Thoracic aorta (tissue), 2 donors: ENCODE measurements at places on chromosomes 5 and 9. TPM values are rescaled to one million over a fixed set of nuclear protein-coding genes. Genes with fewer than 3 reads are reported as not detected.

- DNase-seq: no peak
These were observed 9.5 kb downstream of the ARSK start for GRCh38 chr5:95564450-95564849.

The DMRT3 gene
- total RNA-seq: not detected

The IRX2 gene
- 0.28 TPM for total RNA-seq

DNA sequence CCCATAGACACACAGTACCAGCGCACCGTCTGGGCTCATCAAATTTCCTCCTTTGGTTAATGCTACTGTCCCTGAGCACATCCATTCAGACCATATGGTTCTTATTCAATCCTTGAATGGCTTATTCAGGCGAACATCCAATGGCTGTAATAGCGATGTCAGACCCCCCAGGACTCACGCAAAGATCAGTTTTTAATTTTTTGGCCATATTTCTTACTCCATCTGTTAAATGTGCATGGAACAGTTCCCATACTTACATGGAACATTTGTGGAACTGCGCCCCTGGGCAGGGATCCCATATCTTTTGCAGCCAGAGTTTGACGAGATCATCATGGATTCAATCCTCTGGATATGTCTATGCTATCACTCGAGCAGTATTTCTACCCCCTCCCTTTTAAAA is 213.2 kb downstream of the ADAMTS6 start:
- DNase-seq: no peak

- DNase-seq: no peak
These were observed 141.0 kb downstream of the CDK5RAP2 start for GRCh38 chr9:120438836-120439546.

DNA sequence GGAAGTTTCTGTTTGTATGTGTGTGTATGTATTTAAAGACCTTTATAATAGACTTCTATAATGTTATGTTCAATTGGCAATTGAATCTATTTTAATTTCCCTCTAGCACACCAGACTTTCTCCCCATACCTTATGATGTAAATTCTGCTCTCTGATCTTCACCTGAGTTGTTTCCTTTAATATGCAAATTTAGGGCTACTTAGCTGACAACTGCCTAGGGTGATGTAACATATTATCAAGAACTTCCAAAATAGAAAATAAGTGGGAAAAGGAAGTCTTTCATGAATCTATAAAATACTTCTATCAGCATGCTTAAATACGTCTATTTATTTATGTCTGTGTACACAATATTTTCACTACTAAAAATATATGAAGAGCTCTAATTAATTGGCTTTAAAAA is 923.5 kb upstream of the CDH10 start:
- no peak for DNase-seq

- no peak for DNase-seq
These were observed 335.6 kb upstream of the CLINT1 start for GRCh38 chr5:158194561-158194976.

- DNase-seq: no peak
These were observed 218.7 kb downstream of the TRPM3 start for GRCh38 chr9:70902692-70903131.

The DIPK1B gene
- 6.9 TPM for total RNA-seq
